ENCODE measurements at places on chromosomes 12 and 14.

- no peak overlapping the region for H3K4me3 ChIP-seq
- peaks cover 17% of the 10 kb centered on the region for H3K36me3 ChIP-seq
- peaks cover 6% of the 10 kb centered on the region for H3K4me1 ChIP-seq
- H3K27me3 ChIP-seq, result no peaks in the 10 kb centered on the region
These were observed 5.5 kb downstream of the TAS2R19 start for GRCh38 chr12:11016937-11017336.

- peaks cover 81% of the 10 kb centered on the region for H3K36me3 ChIP-seq
- DNase-seq, result no peak
- H3K27me3 ChIP-seq, result no peaks in the 10 kb centered on the region
- H3K27ac ChIP-seq, result peak overlapping the region; percentile 78
- peak overlapping the region; percentile 85 for H3K4me3 ChIP-seq
- H3K4me1 ChIP-seq, result peaks cover 71% of the 10 kb centered on the region
These were observed 5.6 kb downstream of the ATP2A2 start for GRCh38 chr12:110286623-110287022.

- DNase-seq, result no peak
- H3K4me3 ChIP-seq, result no peak overlapping the region
- H3K4me1 ChIP-seq, result peaks cover 37% of the 10 kb centered on the region
- no peaks in the 10 kb centered on the region for H3K27me3 ChIP-seq
These were observed 9.6 kb downstream of the NAB2 start for GRCh38 chr12:57098546-57098945.

DNA sequence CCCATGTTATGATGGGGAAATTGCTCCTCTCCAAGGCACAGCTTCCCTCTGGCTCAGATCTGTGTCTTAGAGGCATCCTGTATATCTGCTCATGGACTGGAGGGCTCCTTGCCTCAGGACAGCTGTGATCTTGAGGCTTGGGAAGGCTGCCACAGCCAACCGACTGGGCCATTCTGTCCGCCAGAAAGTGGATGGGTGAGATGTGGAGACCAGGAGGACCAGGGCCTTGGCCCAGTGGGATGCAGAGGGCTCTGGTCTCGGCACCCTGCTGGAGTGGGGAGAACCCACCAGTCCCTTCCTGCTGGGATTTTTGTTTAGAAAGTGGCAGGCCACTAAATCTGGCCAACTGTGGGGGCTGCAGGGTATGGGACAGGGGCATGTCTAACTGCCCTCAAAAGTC, 148.6 kb downstream of the CALM1 start:
- H3K27ac ChIP-seq, result no peak overlapping the region
- no peaks in the 10 kb centered on the region for H3K27me3 ChIP-seq
- no peaks in the 10 kb centered on the region for H3K4me1 ChIP-seq
- DNase-seq, result no peak

DNA sequence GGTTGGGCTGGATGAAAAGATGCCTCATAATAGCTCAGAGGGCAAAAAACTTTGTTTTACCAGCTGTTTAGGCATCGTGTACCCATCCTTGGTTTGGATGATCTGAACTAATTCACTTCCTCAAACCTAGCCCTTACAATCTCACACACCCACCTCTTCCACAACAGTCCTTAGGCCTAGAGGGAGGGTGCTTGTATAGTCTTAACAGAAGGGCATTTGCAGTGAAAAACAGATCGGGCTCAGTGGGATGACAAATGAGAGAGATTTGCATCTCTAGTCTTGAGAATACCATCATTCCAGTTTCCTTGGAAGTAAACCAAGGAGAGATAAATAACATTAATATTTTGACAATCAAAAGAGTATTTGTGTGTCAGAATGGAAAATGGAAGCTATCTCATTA, 11.0 kb downstream of the SLCO1A2 start:
- H3K27ac ChIP-seq, result no peak overlapping the region
- DNase-seq, result no peak
- no peaks in the 10 kb centered on the region for H3K4me1 ChIP-seq
- H3K27me3 ChIP-seq, result no peaks in the 10 kb centered on the region
- no peaks in the 10 kb centered on the region for H3K36me3 ChIP-seq
- no peak overlapping the region for H3K4me3 ChIP-seq

DNA sequence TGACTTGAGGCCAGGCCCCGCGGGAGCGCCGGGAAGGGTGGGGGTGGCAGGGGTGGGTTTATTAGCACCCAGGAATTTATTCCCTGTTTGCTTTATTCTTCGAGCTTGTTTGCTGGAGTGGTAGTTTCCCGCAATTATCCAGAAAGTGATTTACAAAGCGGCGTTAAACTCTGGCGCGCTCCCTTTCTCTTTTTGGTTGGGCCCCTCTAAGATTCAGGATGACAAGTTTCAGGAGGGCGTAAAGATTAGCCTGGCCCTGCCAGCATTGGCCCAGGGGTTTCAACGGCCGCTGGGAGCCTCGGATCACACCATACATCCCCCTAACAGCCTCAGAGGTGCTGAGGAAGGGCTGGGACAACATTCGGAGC, 444 bp upstream of the NKX2-8 start:
- H3K4me1 ChIP-seq, result peaks cover 5% of the 10 kb centered on the region
- no peaks in the 10 kb centered on the region for H3K36me3 ChIP-seq
- no peak overlapping the region for H3K4me3 ChIP-seq
- H3K27me3 ChIP-seq, result peaks cover 60% of the 10 kb centered on the region

DNA sequence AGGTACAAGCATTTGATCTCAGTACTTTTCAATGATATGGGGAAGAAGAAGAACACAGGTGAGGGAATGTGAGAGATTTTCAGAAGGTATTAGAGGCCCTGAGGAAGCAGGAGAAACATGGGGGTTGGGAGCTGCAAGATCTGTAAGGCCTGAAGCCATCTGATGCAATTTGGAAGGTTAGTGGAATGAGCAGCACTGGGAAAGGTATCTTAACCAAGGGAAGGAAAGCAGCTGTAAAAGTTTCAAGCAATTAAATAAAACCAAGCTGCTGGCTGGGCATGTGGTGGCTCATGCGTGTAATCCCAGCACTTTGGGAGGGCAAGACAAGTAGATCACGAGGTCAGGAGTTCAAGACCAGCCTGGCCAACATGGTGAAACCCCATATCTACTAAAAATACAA, 104.4 kb upstream of the PARP11 start:
- DNase-seq, result no peak
- H3K36me3 ChIP-seq, result peaks cover under 1% of the 10 kb centered on the region
- H3K27me3 ChIP-seq, result no peaks in the 10 kb centered on the region
- H3K27ac ChIP-seq, result peak overlapping the region; percentile 81
- peaks cover 80% of the 10 kb centered on the region for H3K4me1 ChIP-seq

GRCh38 chr12:37543131-37543965, 773.2 kb upstream of the ALG10B start:
- H3K4me3 ChIP-seq, result no peak overlapping the region
- no peaks in the 10 kb centered on the region for H3K4me1 ChIP-seq
- H3K27ac ChIP-seq, result no peak overlapping the region
- H3K36me3 ChIP-seq, result no peaks in the 10 kb centered on the region
- DNase-seq, result no peak

GRCh38 chr14:43535231-43535838, 971.7 kb downstream of the FSCB start:
- H3K27me3 ChIP-seq, result no peaks in the 10 kb centered on the region
- H3K27ac ChIP-seq, result no peak overlapping the region
- no peak for DNase-seq
- no peak overlapping the region for H3K4me3 ChIP-seq

DNA sequence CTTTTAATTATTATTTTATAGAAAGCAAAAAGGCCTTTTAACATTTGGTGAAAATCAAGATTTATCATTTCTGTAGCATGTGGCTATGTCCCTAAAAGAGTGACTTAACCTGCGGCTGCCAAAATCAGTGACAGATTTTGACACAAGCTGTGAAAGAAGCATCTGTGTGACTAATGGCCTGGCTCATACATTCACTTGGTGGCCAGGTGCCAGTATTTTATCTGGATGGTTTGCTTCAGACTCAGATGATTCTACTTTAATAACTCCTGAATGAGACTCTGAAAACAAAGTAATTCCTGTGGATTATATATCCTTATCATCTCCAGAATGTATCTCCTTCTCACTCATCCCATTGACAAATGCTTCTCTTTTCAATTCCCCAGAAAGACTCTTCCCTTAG, 103.0 kb downstream of the FSCB start:
- H3K4me3 ChIP-seq, result no peak overlapping the region
- no peak overlapping the region for H3K27ac ChIP-seq
- no peak for DNase-seq

DNA sequence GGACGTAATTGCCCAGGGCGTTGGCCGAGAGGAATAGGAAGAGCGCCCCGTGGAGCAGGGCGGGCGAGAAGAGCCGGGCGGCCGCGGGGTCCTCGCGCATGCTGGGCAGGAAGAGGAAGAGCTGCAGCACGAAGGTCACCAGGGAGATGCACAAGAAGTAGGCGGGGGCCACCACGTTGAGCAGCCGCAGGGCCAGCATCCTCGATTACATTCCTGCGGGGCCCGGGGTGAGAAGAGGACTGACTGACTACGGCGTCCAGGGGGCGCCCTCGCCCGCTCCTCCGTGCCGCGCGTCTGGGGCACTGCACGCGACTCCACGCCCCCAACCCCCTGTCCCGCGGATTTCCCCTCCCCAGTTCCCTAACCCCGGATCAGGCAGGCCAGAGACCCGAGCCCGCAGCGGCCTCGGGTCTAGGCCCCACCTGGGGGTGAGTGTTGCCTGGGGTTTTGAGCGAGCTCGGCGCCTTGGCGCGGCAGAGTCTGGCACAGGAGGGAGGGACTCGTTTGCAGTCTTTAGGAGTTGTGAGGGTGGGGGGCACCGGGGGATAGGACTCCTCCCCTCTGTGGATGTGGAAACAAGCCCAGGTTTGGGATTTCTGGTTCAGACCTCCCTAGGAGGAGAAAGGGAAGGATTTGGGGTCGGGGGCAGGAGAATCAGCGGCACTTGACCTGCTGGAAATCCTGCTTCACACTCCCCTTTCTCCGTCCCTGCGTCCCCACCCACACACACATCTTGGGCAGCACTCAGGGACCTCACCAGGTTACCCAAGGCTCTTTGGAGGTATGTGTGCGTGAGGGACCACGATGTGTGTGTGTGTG, 1.8 kb downstream of the ZDHHC22 start:
- H3K36me3 ChIP-seq, result no peaks in the 10 kb centered on the region
- no peak overlapping the region for H3K27ac ChIP-seq
- peak; percentile 79 for DNase-seq
- H3K27me3 ChIP-seq, result peaks cover 64% of the 10 kb centered on the region

Data from activated CD4-positive, alpha-beta T cell treated with anti-CD3 and anti-CD28 coated beads for 36 hours (primary cell).